ENCODE measurements at places on chromosomes 1 and 21.

DNA sequence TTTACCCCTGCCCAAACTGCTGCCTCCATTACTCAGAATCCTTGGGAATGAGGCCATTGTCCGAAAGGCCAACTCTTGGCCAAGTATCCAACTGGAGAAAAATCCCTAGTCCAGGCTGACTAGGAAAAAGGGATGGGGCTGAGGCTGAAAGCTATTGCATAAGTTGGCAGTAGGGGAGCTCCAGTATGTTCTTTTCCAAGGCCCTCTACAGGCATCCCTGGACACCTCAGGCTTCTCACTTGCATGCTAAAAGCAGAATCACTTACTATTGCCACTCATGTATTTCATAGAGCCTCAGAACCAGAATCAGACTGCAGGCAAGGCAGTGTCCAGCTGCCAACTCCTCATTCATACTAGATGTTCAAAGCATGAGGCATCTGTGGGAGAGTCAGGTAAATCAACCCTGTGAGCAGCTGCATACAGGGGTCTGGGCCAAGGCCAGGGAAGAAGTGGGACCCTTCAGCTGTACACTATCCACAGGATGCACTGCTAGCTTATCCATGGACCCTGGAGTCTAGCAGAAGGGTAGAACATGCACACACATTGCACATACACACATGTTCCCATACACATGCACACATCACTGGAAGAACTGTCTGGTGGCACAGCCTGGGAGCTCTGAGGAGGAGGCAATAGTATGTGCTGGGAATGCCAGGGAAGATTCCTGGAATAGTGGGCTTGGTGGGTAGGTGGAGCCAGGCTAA is 195.3 kb downstream of the C1orf94 start:
- no peak for DNase-seq

- no peak for DNase-seq
These were observed 122.0 kb downstream of the CDC7 start for GRCh38 chr1:91622616-91623015.

DNA sequence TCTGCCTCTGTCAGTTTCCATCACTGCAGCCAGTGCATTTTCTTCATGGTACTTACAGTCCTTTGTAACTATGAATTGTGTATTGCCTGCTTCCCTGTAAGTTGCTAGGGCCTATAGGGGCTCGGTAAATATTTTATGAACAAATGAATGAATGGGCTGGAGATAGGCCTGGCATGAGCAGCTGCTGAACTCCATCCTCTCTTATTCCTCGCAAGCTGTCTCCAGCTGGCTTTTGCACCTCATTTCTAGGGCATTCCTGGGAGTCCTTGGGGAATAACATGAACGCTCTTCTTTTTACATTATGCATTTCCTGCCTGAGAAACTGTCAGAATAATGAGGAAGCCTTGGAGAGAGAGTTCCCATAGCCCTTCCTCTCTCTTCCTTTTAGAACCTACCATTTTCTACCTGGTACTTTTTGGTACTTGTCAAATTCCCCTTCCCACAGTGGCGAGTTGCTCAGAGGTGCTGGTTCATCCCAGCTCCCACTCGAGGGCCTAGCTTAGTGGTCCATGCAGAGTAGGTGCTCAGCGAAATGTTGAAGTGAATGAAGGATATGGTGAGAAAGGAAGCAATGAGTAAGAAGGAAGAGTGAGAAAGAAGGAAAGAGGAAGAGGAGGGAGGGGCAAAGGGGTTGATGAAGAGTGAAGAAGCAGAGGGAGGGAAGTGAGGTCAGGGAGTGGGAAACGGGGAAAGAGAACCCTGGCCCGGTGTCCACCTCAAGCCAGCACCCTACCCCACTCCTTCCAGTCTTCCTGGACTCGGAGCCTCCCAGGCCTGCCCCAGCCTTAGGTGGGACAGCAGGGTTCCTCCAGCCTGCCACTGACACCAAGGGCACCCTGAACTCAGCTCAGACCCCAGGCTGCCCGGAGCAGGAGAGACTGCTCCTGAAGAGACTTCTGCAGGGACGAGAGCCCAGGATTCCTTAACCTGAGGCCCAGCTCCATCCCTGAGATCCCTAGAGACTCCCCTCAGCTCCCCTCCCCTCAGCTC is 29.6 kb downstream of the KCNC4 start:
- DNase-seq = no peak

DNA sequence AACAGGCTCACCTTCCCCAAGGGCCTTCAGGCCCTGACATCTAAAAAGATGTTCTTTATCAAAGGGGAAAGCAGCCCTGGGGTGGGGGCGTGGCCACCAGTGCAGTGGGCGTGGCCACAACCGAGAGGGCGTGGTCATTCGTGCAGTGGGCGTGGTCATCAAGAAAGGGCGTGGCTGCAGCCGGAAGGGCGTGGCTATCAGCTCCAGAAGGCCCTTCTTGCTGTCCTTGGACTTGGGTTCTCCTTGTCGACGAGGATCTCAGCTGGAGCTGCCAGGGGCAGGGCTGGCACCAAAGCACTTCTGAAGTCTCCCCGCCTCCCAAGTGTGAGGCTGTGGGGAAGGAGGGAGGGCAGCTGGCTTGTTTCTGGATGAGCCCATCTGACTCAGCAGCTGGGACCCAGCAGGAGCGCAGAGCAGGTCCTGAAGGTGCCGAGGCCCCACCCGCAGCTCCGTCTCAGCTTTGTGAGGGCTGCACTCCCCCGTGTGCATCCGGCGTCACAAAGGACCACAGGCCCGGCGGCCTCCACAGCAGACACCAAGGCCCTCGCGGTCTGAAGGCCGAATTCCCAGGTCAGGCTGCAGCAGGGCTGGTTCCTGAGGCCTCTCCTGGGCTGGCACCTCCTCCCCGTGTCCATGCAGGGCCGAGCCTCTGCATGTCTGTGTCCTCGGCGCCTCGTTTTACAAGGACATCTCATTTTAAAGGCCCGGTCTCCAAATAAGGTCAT is 12.8 kb downstream of the PDE9A start:
- DNase-seq = no peak

GRCh38 chr1:2368053-2368744 is 23.2 kb downstream of the MORN1 start:
- no peak for DNase-seq

- no peak for DNase-seq
These were observed 561.6 kb downstream of the PLA2G4A start for GRCh38 chr1:187390215-187390818.

DNA sequence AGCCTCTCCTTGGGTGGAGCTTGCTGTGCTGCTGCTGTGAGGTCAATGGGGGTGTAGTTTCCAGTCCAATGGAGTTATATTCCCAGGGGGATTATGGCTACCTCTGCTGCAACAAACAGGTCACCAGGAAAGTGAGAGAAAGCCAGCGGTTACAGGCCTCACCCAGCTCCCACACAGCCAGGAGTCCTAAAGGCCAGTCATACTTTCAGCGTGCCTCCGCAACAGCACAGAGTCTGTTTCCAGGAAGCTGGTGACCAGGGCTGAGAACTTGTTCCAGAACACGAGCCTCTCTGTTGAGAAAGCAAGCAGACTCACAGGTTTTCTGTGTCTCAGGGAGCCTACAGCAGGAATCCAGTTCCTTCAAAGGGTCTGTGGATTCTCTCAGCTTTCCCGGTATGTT is 17.3 kb upstream of the OR2M5 start:
- no peak for DNase-seq

DNA sequence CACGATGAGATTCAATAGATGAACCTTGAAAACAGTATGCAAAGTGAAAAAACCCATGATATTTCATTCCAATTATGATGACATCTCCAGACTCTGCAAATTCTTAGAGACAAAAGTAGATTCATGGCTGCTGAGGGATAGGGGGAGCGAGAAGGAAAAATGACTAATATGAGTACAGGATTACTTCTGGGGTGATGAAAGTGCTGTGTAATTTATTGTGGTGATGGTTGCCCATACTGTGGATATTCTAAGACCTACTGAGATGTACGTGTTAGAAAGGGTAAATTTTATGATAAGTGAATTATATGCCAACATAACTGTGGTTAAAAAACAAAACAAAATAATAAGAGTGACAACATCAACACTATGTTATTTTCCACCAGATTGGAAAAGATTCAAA is 18.9 kb upstream of the RGS7 start:
- DNase-seq = no peak

DNA sequence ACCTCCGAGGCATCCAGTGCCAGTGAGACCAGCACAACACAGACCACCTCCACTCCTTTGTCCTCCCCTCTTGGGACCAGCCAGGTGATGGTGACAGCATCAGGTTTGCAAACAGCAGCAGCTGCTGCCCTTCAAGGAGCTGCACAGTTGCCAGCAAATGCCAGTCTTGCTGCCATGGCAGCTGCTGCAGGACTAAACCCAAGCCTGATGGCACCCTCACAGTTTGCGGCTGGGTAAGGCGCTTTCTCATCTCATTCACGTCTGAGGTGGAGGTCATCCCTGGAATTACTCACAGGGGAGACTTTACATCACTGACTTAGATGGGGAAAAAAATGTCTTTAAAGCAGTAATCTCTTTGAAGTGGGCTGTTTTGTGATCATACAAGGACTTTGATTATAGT is 106.3 kb downstream of the CD247 start:
- DNase-seq = peak; percentile 30

DNA sequence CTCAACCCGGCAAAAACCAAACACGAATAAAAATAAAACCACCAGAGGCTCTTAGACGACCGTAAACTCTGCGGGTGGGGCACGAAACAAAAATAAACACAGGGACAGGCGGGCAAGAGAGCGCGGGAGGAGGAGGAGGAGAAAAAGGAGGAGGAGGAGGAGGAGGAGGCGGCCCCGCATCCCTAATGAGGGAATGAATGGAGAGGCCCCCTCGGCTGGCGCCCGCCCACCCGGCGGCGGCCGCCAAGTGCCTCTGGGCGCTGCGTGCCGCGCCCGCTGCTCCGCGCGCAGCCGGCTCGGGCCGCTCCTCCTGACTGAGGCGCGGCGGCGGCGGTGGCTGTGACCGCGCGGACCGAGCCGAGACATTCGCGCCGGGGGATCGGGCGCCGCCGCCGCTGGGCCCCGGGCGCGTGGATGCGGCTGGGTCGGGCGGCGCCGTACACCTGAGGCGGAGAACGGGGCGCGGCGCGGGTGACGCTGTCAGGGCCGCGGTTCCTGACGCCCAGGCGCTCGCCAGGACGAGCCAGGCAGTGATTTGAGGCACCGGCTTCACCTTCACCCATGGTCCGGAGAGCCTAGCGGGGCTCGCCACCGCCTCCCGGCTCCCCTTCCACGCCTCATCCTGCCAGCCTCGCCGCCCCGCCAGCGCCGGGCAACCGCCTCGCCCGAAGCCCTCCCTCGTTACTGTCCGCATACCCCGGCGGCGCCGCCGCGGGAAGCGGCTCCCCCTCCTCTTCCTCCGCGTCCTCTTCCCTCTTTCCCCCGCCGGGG is at the start of gene MARK1:
Gene MARK1, plus strand, starts transcription at position 229 of the 771 bp plus-strand sequence. CDS start 687 bp downstream, outside the sequence.
- DNase-seq = peak; percentile 66

DNA sequence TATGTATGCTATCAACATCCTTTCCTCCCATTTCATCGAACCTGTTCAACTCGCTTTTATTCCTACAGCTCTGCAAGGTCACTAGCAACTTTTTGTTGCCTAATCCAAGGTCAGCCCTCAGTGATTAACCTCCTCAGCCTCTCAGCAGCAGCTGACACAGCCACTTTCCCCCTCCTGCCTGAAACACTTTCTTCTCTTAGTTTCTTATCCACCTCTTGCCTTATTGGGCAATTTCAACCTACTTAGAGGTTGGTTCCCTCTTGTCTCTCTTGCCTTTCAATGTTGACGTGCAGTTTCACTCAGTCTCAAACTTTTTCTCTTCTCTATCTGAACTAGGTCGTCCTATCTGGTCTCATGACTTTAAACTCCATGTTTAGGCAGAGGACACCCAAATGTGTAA is 156.3 kb downstream of the C1orf94 start:
- DNase-seq = no peak

DNA sequence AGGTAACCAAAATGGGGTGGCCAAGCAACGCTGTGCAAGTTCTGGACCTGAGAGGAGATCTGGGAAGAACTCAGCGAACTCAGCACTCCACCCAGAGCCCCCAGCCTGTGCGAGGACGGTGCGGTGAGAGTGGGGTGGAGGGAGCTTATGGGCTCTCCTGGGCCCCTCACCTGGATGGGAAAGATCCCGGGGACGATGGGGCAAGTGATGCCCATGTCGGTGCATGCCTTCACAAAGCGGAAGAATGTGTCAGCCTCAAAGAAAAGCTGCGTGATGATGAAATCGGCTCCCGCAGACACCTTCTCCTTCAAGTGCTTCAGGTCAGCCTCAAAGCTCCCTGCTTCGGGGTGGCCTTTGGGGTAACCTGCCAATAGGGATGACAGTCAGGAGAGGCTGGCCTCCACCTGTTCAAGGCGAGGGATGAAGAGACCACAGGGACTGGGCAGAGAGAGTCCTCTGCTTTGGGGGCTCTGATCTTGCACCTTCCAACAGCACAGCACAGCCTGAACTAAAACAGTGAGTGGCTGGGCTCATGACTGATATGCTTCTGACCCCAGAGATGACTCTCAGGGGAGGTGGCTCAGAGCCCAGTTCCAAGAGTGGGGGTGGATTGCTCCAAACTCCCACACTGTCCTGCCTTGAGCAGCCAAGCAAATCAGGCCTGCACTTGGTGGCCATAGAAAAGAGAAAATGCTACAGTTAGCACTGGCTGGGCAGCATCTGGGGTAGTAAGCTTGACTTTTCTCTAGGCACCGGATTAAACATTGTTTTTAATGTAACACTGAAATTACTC is 9.5 kb downstream of the MTHFR start:
- no peak for DNase-seq

DNA sequence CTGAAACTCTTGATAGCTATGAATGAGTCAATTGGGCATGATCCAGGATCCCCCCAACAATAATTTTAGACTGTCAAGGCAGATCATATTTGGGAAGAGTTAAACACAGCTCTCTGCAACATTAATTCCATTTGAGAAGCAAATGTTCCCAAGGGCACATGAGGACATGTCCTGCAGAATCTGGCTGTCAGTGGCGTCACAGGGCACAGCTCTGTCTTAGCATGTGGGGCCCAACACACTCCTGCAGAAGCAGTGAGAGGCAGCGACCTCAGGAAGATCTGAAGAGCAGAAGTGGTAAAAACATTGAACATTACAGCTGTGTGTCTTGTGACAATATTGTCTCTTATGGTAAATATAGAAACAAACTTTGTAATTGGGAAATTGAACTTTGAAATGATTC is 197.1 kb upstream of the PBX1 start:
- DNase-seq = no peak

- DNase-seq = no peak
These were observed 3.0 kb downstream of the IER5 start for GRCh38 chr1:181091309-181092040.
